ENCODE measurements at places on chromosomes 2 and 18.

- DNase-seq: no peak
These were observed 520.7 kb upstream of the TCF4 start for GRCh38 chr18:56108478-56109367.

GRCh38 chr2:215886022-215886421 lies 127.3 kb downstream of the MREG start:
- DNase-seq: no peak

GRCh38 chr18:3089579-3089978 lies 76.6 kb upstream of the LPIN2 start:
- DNase-seq: no peak

GRCh38 chr2:177758591-177759371 lies 313.8 kb downstream of the PDE11A start:
- DNase-seq: no peak

GRCh38 chr2:46486436-46486835 lies 7.1 kb downstream of the TMEM247 start:
- DNase-seq: no peak

- no peak for DNase-seq
These were observed 82.9 kb downstream of the CRIM1 start for GRCh38 chr2:36438449-36438977.

GRCh38 chr2:126784045-126784444 lies 114.6 kb upstream of the TEX51 start:
- DNase-seq: no peak

- no peak for DNase-seq
These were observed 109.1 kb downstream of the RIF1 start for GRCh38 chr2:151518802-151519201.

DNA sequence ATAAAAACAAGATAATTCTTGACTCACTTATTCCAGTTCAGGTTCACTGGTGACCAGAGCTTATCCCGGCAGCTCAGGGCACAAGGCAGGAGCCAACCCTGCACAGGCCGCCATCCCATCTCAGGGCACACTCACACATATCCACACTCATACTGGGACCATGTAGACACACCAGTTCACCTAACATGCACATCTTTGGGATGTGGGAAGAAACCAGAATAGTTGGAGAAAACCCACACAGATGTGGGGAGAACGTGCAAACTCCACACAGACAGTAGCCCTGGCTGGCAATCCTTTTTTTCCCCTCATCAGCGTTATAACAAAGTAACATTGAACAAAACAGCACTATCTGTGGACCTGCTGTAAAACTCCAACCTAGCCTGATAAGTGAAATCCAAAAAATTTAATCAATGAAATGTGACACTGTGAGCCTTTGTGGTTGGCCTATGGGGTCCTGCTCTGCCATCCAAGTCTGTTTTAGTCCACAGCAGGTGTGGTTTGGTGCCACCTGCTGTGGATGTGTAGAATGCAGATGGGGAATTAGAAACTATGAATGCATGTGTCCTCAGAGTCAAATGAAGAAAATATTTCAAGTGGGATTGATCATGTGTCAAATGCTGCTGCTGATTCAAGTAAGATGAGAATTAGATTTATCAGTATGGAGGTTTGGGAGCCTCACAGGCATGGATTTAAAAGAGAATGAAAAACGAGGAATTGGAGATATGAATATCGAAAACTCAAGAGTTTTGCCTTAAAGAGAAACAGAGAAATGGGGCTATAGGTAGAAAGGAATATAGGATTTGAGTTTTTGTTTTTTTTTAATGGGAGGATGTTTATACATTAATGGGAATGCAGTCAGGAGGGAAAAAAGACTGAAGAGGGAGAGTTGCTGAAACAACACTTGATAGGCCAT lies 47.0 kb downstream of the UGP2 start:
- DNase-seq: no peak

DNA sequence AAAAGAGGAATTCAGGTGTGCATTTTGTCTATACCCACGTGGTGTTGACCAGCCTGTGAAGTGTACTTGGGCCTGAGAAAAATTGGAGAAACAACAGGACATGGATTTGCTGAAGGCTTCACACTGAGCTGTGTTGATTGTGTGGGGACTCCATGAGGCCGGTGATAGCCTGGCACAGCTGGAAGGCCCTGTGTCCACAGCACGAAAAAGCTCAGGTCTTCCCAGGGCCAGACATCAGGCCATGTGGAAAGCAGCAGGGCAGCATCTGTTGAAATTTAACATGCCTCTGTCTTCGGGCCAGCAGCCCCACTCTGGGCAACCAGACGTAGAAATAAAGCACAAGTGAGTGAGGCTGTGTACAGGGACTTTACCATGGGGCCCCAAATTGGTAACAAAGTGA lies 84.1 kb downstream of the HS6ST1 start:
- DNase-seq: no peak

GRCh38 chr2:88197732-88198131 lies 27.6 kb downstream of the THNSL2 start:
- no peak for DNase-seq

DNA sequence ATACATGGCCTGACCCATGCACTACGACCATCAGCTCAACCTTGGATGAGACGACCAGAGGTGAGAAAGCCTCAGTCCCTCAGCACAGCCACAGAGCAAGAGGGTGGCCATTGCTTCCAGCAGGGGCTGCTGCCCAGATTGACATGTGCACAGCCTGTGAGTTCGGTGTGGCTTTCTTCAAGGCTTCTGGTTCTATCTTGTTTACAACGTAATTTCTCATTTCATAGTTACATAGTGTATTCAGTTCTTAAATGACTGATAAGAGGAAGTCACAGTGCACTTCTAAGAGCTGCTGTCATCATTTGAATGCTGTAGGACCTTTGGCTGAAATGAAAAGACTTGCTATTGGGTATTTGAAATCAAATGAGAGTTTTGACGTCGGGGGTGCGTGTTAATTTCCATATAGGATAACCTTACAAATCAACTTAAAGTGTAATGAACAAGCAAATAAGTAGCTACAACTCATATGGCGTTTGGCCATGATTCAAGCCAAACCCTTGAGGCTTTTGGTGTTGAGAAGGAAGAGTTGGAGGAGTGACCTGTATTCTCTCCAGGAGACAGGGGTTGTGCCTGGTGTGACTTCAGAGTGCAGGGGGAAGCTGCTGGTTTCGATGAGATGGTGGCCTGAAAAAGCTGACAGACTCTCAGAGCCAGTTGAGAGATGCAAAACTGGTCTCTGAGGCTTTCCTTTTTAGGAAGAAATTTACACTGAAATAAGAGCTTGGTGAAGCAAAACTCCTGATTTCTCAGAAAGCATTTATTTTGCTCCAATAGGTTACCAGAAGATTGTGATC lies 51.0 kb downstream of the TSHZ1 start:
- no peak for DNase-seq

DNA sequence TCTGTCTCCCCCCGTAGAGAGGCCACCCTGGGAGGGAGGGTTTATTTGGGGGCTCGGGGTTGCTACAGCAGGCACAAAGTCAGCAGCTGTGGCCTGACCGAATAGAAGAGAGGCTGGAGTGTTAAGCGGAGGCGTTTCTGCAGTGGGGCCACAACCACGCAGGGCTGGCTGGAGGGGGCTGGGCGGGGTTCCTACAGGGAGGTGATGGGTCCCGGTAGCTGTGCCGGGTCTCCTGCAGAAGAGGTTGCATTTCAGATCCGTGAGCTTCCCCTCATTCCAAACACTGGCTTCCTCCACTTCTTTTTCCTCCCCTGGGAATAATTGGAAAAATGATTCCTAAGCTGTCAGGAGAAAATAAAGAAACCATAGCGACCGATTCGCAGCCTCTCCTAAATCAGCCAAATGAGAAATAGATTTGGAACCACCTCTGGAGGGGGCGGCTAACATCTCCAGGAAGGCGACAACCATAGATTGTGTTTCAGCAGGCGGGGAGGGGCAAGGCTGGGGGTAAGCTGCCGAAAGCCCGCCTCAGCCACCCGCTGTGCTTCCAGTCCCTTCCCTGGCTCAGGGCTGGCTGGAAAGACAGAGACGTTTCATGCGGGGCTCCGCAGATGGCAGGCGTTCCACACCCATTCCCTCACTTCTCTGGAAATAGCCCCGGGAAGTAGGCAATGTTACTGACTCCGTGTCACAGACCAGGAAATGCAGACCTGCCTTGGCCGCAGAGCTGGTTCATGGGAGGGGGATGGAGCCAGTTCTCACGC lies 85.6 kb upstream of the TAF1B start:
- no peak for DNase-seq

DNA sequence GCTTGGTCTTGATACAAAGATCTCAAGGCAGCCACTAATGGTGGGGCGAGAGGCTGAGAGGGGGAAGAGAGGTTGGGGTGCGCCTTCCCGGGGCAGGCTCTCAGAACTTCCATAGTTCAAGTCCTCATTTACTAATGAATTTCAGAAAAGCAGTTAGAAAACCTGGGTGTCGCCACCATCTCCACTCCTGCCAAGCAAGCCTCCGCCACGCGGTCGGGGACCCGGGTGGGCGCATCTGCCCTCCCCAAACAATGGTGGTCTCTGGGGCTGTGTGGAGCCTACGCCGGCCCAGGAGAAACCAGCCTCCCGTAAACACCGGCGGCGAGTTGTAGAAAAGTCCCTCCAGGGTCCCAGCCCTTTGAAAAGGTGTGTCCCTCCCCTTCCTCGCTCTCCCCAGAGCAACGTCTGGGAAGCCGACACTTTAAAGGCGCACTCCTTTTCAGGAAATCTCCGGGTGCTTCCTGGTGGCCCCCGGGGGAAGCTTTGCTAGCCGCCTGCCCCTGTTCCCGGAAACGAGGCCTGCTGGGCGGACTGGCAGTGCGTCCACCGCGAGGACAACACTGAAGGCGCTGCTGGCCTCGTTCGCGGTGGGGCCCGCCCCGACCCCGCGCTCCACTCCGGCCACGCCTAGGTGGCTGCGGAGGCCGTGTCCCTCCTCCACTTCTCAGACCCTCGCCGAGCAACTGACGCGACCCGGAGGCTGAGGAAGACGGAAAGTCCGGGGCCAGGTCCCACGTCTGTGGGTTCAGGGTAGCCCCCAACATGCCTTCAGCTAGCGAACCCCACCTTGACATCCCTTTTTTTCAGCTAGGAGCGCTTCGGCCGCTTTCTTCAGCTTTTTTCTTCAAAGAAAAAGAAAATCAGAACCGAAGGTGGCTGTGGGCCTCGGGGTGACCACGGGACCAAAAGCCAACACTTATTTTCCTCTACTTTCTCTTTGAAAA lies 16.8 kb downstream of the EVX2 start:
- no peak for DNase-seq

DNA sequence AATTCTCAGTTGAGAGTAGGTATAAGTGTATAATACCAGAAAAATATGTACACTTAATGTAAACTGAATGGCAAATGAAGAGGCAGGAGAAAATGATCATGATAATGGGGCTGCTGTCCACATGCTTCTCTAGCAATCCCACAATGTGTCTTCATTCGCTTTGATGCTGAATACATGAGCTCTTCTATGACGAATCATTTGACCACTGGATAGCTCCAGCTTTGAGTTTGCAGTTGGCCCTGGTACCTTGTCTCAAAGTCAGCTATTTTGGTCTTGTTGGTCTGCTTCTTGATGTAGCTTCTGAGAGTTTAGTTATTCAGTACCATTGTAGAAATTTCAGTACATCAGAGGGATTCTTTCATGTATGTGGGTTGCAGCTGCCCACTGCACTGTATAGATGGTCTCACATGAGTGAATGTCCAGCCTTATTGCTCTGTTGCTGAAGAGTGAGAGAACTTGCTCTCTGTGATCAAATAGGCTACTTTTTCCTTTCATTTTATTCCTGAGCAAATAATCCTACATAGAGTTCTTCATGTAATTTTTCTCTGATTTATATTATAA lies 105.1 kb downstream of the TTC27 start:
- no peak for DNase-seq

Data from RWPE2 (cell line).